ENCODE measurements at places on chromosomes 13 and 19.

DNA sequence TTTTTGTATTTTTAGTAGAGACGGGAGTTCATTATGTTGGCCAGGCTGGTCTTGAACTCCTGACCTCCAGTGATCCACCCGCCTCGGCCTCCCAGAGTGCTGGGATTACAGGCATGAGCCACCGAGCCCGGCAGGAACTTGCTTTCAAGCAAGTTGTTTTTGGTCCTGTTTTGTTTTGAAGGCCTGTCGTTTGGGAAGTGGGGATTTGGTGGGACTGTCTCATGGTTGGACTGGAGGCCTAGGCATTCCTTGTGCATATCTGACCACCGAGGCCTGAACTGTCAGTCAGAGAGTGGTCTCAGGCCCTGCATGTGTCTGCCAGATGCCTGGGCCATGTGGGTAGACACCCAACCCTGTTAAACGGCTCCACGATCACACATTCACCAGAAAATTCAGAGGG, 26.3 kb downstream of the UBXN6 start:
- no peak for DNase-seq

DNA sequence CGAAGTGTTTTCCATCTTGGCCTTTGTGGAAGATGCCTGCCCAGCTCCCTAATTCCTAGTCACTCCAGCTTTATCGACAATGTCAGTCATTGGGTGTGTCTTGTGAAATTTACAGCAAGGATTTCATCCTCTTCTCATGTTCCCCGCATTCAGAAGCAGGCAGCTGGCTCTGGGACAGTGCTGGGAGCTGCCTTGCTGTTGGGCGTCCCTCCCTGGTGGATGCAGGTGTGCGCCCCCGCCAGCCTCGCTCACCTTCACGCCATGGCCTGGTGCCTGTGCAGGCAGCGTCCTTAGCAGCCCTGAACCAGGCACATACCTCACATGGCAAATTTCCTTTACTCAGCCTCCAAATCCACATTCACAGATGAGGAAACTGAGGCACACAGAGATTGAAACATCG, 39.7 kb upstream of the TFDP1 start:
- DNase-seq = no peak

- no peak for DNase-seq
These were observed 65.3 kb downstream of the PCDH20 start for GRCh38 chr13:61350341-61350740.

- peak; percentile 70 for DNase-seq
These were observed 1.7 kb downstream of the SMIM24 start for GRCh38 chr19:3478409-3479176.

DNA sequence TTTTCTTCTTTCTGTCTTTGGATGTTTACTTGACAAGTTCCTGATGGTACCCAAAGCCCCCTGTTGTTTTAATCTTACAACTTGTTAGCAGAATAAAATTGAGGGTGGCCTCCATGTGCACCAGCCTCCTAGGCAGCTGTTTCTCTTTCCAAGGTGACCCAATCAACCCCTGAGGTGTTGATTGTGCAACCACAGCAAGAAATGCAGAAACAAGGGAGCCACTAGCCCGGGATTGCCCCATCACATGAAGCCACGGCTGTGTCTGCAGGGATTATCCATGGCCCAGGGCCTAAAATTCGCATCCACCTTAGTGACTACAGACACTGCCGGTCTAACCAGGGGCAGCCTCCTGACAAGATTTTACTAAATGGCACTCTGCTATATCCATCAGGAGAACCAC, 14.4 kb downstream of the CEACAM4 start:
- DNase-seq = no peak

DNA sequence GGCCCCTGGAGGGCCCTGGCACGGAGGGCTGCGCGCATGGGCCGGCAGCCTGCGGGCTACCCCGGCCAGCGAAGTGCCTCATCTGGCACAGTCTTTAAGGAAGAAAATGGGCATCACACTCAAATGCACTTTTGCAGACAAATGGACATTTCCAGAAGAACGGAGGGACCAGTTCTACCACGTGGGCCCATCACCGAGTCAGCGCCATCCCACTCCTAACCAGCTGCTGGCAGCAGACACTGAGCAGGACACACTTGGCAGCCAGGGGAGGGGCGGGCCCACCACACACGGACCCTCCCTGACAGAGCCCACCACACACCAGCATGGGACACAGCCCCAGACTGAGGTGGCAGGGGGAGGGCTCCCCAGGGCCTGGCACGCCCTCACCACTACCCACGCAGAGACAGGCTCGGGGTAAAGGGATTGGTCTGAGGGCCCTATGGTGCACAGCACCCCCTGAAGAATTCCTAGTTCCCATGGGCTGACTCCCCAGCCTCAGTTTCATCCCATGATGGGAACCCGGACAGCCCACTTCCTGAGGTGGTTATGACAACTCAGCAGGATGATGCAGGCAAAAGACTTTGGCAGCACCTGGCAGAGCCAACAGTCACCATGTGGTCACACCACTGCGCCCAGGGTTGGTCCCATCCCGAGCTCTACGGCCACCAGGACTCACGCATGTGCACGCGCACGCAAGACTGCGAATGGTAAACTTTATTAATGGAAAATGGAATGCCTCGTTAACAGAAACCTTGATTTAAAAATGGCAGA, 18.7 kb upstream of the TINCR start:
- no peak for DNase-seq

DNA sequence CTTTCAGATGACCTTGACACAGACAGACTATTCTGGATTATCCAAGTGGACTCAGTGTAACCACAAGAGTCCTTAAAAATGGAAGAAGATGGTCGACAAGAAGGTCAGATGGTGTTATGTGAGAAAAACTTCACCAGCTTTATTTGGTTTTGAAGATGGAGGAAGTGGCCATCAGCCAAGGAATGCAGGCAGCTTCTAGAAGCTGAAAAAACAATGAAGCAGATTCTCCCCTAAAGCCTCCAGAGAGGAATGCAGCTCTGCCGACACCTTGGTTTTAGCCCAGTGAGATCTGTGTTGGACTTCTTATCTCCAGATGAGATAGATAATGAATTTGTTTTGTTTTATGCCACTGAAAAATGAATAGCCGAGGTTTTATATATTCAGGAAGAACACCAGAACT, 501.5 kb downstream of the DCT start:
- no peak for DNase-seq

DNA sequence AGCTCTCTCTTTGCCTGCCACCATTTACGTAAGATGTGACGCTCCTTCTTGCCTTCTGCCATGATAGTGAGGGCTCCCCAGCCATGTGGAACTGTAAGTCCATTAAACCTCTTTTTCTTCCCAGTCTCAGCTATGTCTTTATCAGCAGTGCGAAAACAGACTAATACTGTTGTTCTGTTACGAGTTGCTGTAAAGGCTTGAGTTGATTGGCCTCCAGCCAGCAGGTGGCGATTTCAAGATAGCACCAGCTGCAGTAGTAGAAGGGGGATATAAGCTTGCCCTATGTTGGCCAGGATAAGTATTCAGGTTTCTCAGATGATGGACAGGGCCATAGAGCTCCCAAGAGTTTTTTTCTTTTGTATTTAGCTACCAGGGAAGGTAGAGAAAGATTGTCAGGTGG, 385.5 kb downstream of the MZT1 start:
- DNase-seq = no peak

- no peak for DNase-seq
These were observed 952.0 kb downstream of the SLITRK5 start for GRCh38 chr13:88623150-88623549.

Data from activated CD8-positive, alpha-beta memory T cell treated with anti-CD3 and anti-CD28 coated beads for 24 hours (primary cell).